ENCODE measurements at places on chromosomes 3 and 15.

DNA sequence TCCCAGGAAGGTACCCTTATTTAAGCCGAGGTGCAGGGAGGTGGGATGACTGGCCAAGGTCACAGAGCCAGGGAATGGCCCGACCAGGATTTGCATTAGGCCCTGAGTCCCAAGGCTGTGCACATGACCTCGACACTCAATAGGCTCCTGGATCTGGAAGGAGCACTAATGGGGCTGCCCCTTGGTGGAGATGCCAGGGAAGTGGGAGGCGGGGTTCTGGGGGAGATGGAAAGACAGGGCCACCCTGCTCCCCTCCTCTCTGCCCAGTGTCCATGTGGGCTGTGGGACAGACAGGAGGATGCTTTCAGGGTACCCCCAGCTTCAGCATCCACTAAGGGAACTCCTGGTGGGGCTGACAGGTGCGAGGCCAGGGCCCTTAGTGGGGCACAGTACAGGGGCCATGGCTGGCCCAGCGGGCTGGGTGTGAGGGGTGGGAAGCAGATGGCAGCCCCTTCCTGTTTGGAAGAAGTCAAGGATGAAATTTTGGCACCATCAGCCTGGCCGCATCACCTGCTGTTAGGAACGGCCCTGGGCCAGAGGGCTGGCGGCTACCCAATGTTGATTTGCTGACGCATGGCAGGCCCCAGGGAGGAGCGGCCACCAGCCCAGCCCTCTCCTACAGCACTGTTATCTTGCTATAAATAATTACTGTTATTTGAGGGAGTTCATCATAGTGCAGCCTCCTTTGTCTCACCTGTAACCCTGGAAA is 37.3 kb downstream of the ATP2B2 start:
- no peak for DNase-seq

- DNase-seq, result no peak
Observed at GRCh38 chr3:126930936-126931600, 51.8 kb upstream of the PLXNA1 start.

- DNase-seq, result no peak
Observed at GRCh38 chr3:106943071-106943470, 434.2 kb upstream of the CCDC54 start.

DNA sequence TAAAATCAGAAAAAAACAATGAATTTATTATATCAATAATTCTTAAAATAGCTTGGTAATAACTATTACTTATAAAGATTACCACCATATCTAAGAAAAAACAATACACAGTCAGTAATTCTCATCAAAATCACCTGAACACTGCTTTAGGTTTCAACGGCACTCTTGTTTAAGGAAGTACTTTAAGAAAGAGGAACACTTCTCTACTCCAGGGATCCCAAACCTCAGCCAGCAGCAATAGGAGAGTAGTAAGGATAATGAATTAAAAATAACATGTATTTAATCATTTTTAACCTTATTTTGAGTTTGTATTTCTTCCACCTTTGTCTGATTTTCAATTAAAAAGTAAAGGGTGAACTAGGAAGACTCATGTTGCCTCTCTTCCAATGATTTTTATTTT is 494.0 kb upstream of the NR2F2 start:
- no peak for DNase-seq

GRCh38 chr3:181326637-181327223 is 337.2 kb upstream of the DNAJC19 start:
- DNase-seq, result no peak

DNA sequence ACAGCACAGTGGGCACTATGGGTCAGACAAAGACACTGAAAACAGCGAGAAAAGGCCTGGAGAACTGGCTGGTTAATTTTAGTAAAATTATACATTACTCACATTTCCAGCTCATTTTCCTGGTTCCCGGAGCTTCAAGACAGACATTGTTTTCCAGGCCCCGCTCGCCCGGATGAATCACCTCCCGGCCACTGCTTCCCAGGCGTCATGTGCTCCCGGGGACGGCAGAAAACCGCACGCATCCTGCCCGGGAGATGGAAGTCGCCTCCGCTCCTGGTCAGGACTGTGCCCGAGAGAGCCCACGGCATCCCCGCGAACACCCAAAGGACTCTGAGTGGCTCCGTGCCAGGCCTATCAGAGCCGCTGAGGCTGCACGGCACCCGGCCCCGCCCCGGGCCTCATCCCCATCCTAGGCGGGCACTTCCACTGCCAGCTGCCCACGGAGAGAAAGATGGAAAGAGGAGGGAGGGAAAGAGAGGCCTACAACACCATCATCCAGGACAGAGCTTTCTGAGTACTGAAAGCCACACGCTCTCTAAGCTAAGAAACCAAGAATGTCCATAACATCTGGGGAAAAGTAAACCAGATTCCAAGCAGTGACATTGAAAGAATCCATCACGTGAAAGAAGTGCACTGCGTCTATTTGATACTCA is 75.1 kb downstream of the VGLL4 start:
- DNase-seq, result no peak

DNA sequence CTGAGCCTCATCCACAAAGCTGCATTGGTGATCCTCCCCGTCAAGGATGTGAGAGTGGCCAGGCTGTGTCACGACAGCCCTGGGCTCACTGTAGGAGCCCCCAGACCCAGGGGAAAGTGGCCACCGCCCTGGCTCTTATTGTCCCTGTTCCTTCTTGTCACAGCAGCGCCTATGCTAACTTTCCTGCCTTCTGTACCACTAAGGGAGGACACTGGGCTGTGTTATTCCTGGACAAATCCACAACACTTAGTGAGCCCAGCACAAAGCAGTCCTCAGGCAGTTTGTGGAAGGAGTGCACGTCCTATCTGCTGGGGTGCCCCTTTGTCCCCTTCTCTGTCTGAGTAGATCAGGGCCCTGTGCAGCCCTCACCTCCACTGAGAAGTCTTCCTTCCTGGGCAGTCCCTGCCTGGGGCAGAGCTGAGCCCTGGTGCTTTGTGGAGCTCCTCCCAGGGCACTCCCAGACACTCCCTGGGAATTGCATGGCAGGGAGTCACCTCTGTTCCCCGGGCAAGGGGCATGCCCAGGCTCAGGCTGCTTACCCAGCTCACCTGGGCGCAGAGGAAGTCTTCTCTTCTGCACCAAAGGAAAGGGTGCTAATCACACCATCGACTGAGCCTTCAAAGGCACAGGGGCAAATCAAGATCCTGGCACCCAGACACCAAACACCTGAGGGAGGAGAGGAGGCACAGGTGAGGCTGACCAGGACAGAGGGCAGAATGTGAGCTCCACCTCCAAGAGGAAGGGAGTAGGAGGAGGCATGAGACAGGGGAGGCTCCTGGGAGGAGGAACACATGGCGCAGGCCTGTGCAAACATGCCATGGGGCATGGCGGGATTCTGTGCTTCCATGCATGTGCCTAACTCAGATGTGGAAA is 138.7 kb downstream of the KLF13 start:
- DNase-seq, result no peak

GRCh38 chr3:185927501-185928200 is 10.2 kb downstream of the TRA2B start:
- DNase-seq, result no peak

GRCh38 chr3:108804966-108805365 is 17.6 kb upstream of the TRAT1 start:
- DNase-seq, result no peak

DNA sequence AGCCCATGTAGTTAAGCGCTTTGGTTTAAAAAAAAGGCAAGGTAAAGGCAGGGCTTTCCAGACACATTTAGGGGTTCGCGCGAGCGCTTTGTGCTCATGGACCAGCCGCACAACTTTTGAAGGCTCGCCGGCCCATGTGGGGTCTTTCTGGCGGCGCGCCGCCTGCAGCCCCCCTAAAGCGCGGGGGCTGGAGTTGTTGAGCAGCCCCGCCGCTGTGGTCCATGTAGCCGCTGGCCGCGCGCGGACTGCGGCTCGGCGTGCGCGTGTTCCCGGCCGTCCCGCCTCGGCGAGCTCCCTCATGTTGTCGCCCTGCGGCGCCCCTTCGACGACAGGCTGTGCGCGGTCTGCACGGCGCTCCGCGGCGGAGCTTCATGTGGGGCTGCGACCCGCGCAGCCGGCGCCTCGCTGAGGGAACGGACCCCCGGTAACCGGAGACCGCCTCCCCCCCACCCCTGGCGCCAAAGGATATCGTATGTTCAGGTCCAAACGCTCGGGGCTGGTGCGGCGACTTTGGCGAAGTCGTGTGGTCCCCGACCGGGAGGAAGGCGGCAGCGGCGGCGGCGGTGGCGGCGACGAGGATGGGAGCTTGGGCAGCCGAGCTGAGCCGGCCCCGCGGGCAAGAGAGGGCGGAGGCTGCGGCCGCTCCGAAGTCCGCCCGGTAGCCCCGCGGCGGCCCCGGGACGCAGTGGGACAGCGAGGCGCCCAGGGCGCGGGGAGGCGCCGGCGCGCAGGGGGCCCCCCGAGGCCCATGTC is 927 bp downstream of the SMAD6 start:
- no peak for DNase-seq

DNA sequence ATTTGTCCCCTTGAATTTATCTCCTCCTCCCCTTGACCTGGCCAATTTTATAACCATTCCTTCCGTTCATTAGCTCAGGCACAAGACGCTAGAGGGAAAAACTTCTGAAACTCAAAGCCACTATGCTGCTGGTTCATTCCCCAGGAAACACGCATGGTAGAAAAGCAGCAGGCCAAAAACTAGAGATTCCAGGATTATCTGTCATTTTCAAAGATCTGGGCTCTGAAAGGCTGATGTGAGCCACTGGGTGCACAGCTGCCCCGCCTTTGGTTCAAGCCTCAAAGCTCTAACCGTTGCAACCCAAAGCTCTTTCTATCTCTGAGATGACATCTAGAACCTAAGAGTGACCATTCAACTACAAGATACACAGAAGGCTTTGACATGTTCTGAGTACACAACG is 6.1 kb downstream of the ANP32A start:
- DNase-seq, result no peak

DNA sequence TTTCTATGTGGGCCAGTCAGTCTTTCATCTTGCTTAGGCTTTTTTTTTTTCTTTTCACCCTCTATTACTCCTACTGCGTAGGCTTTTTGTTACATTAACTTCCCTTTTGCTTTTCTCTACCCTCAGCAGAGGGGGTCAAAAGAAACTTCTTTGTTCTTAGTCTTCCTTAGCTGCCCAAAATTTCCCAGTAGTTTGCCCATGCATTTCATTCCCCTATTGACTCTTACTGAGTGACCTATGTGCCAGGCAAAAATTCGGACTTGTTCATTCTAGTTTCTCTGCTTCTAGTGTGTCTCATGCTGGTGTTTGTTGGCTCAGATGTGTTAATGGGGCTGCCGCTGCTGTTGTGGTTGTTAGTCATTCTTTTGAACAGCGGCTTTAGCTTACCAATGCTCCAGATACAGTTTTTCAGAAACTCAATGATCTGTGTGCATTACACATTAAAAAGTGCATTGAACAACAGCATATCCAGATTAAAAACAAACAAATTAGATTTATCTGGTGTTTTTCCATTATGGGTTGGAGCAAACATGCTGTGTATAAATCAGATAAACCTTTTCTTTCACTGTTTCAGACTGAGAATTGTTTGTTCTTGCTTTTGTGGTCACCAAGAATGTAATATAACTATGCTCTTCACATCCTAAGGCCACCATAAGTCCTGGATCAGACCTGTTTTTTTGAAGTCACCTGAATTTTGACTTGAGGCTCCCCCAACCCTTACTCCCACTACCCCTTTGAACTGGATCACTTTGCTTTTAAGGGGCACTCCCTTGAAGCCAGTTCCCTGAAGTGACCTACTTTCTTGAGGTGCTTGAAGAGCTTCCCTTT is 43.1 kb downstream of the PDE8A start:
- no peak for DNase-seq

DNA sequence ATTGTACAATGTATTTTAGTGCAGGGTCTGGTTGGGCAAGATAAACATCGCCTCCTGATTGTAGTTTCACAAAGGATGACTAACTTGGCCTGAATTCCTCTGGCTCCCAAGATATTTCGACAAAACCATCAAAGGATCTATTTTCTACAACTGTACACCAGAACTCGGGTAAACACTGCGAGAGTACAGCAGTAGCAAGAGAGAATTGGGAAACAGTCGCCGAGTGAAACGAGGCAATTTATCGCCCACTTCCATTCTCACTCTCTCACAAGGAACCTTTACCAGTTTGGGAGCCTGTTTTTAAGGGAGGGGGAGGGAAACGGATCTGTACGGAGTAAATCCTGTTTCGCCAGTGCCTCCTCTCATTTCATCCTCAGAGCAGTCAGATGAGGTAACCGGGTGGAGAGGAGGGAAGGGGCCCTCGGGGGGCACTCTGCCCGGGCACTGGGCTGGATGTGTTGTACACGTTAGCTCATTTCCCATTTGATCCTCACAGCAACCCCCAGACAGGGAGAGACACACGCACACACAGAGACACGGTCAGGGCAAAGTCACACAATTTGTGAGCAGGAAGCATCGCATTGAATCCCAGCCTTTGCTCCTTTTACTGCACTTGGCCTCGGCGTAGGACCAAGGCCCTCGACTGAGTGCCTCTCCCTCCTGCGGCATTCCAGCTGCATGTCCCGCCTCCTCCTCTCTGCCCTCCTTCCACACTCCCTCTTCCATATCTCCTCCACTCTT is 120.1 kb downstream of the LIPC start:
- DNase-seq, result no peak

GRCh38 chr3:178001670-178002101 is 534.5 kb upstream of the KCNMB2 start:
- DNase-seq, result peak; percentile 89

GRCh38 chr15:99006904-99007495 is 592 bp downstream of the PGPEP1L start:
- DNase-seq, result no peak

GRCh38 chr3:141231952-141232823 is 563 bp downstream of the PXYLP1 start:
- DNase-seq, result peak; percentile 15

- DNase-seq, result no peak
Observed at GRCh38 chr3:31723701-31724100, 191.0 kb downstream of the STT3B start.

DNA sequence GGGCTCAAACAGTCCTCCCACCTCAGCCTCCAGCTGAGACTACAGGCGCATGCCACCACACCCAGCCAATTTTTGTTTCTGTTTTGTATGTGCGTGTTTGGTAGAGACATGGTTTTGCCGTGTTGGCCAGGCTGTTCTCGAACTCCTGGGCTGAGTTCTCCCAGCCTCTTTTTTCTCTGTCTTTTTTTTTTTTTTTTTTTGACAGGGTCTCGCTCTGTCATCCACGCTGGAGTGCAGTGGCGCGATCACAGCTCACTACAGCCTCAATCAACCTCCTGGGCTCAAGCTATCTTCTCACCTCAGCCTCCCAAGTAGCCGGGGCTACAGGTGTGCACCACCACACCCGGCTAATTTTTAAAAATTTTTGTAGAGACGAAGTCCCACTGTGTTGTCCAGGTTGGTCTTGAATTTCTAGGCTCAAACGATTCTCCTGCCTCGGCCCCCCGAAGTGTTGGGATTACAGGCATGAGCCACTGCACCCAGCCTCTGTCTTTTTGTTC is 867 bp upstream of the DCAF1 start:
- DNase-seq, result no peak

- peak; percentile 59 for DNase-seq
Observed at GRCh38 chr3:151276687-151277042, 1.7 kb downstream of the P2RY14 start.

GRCh38 chr3:15086263-15086662 is 12.7 kb downstream of the RBSN start:
- DNase-seq, result no peak

DNA sequence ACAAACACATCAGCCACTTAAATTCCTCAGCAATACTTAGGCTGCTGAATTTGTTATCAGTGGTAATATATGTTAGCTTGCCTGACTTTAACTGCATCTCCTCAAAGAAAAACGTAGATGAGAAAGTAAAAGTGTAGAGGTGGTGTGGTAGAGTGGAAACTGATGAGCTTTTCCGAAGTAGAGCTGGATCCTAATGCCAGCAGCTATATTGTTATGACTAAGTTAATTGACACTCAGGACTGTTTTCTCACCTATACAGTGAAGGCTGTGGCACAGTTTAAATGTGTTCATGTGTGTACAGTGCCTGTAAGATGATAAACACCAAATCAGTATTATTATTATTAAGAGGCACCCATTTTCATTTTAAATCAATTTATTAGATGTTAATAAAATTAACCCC is 174.9 kb downstream of the TNIK start:
- DNase-seq, result no peak
